Mesendoderm (in vitro differentiated cells): ENCODE measurements at places on chromosomes 1 and 21.

DNA sequence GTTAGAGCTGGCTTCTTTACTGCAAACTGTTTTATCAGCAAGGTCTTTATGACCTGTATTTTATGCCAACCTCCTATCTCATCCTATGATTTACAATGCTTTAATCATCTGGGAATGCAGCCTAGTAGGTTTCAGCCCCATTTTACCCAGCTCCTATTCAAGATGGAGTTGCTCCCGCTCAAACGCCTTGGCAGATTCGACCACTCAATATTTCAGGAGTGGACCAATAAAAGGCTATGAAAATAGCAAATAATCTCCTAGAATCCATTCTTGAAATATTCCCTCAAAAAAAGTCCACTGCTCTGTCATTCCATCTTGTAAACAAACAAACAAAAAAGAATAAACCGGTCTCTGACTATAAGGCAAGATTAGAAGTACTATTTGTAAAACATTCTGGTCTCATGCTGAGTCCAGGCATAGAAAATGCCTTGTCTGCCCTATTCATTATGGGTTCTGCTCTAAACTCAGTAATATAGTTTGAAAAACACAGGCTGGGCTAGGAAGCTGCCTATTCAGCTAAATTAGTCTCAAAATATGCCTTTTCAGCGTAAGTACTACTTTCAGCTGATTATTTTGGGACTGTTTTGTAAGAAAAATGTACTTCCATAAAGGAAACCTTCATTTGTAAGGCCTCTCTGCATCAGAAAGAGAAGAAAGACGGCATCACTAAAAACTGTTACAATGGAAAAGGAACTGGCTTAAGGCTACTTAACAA, 53.0 kb downstream of the TBX19 start:
- no peaks in the 10 kb centered on the region for H3K4me1 ChIP-seq
- H3K36me3 ChIP-seq: no peaks in the 10 kb centered on the region
- no peaks in the 10 kb centered on the region for H3K27me3 ChIP-seq
- no peak overlapping the region for H3K4me3 ChIP-seq

- H3K4me3 ChIP-seq: no peak overlapping the region
- H3K4me1 ChIP-seq: no peaks in the 10 kb centered on the region
- no peak for DNase-seq
- no peaks in the 10 kb centered on the region for H3K36me3 ChIP-seq
Measured at GRCh38 chr1:43492826-43493225, 37.9 kb upstream of the PTPRF start.

DNA sequence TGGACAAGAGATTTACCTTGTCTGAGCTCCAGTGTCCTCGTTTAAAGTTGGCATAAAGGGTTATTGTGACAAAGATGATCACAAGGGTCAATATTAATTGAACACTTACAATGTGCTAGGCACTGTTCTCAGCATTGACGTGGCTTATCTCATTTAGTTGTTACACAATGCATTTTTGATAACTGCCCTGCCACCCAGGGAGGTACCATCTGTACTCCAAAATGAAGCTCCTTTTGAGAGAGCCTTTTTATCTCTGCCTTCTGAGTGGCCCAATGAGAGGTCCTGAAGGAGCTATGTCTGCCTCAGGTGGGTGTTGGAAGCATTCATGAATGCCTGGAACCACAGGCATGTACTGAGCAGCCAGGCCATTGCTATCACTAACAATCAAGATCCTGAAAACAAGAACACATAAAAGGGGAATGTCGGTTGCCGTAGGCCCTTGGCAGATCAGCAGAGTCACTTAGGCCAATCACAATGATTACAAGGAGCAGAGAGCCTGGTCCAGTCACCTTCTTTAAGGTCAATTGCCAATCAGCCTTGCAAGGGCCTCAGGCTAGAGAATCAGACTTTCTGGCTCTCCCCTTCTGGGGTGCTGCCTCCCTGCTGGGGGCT, 78.5 kb downstream of the NMNAT2 start:
- DNase-seq: peak; percentile 53
- H3K27ac ChIP-seq: no peak overlapping the region
- no peaks in the 10 kb centered on the region for H3K27me3 ChIP-seq
- H3K4me1 ChIP-seq: peaks cover 2% of the 10 kb centered on the region

GRCh38 chr1:78141531-78142231, 95.9 kb downstream of the GIPC2 start:
- no peaks in the 10 kb centered on the region for H3K27me3 ChIP-seq
- no peak overlapping the region for H3K27ac ChIP-seq
- no peaks in the 10 kb centered on the region for H3K4me1 ChIP-seq
- H3K4me3 ChIP-seq: no peak overlapping the region
- H3K36me3 ChIP-seq: no peaks in the 10 kb centered on the region
- DNase-seq: no peak

DNA sequence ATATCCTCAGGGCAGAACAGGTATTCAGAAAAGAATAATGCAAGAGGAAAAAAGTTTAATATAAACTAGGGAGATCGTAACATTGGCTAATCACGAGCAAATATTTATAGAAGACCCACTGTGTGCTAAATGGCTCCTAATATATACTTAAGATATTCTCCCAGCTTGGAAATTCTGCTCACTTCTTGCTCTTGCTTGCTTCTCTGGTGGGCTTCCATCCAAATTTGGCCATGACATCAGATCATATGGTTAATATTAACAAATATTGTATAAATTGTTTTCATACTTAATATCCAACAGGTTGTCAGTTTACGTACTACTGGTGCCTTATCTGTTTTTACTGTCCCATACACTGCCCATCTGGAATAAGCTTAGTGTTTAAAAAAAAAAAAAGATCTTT, 1.1 kb downstream of the COX20 start:
- peaks cover 2% of the 10 kb centered on the region for H3K36me3 ChIP-seq
- no peak overlapping the region for H3K27ac ChIP-seq
- peaks cover 2% of the 10 kb centered on the region for H3K4me1 ChIP-seq
- no peak for DNase-seq

- no peak overlapping the region for H3K4me3 ChIP-seq
- no peak for DNase-seq
- peaks cover 12% of the 10 kb centered on the region for H3K4me1 ChIP-seq
- no peaks in the 10 kb centered on the region for H3K36me3 ChIP-seq
- no peaks in the 10 kb centered on the region for H3K27me3 ChIP-seq
Measured at GRCh38 chr1:2233997-2234761, 6.1 kb downstream of the SKI start.
